ENCODE measurements at places on chromosomes 5 and 9.

- DNase-seq, result no peak
Measured at GRCh38 chr9:20988671-20989315, 42.6 kb downstream of the HACD4 start.

DNA sequence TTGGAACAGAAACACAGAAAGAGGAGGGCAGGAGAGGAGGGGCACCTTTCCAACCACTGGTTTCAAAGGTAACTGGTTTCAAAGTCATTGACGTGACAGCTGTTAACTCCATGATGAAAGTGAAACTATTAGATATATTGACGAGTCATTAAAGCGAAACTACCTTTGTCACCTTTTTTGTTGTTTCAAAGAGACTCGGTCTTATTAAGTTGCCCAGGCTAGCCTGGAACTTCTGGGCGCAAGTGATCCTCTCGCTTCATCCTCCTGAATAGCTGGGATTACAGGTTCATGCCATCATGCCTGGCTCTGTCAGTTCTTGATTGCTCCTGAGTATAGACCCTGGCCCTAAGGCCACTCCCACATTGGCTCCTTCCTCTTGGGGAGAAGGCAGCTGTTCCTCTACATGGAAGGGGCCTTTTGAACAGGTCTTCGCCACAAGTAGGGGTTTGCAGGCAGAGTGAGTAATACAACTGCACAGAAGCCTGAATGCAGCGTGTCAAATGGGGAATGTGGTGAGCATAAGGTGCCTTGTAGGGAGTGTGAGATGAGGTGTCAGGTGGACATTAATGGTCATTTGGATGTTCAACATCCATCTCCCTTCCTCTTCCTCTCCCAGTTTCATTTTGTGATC, 3.4 kb upstream of the F12 start:
- DNase-seq, result no peak

DNA sequence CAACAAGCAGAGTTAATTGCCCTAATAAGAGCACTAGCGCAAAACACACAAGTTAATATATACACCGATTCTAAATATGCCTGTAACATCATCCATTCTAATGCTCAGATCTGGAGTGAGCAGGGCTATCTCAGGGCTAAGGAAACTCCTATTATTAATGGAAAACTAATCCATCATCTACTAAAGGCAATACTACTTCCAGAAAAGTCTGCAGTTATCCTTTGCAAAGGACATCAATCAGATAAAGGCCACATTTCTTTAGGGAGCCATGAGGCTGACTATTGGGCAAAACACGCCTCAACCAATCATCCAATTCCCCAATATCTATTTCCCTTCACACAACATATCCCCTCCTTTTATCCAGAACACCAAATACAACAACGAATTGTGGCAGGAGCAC, 1032.3 kb upstream of the NUDT12 start:
- DNase-seq, result no peak

DNA sequence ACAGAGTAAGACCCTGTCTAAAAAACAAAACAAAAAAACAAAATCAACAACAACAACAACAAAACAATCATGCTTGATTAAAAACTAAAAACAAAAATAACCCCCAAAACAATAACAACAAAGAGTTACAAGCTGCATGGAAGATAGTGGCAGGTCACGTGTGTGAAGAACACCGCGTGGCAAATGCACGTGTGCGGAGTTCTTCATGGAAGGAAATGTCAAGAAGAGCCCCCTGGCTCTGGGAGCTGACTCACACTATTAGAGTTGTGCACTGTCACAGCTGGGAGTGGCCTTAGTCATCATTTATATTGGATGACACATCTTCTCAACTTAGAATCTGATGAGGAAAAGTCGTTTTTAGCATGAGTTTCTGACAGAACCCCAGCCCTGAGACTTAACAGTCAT, 110.5 kb downstream of the JMY start:
- DNase-seq, result no peak

DNA sequence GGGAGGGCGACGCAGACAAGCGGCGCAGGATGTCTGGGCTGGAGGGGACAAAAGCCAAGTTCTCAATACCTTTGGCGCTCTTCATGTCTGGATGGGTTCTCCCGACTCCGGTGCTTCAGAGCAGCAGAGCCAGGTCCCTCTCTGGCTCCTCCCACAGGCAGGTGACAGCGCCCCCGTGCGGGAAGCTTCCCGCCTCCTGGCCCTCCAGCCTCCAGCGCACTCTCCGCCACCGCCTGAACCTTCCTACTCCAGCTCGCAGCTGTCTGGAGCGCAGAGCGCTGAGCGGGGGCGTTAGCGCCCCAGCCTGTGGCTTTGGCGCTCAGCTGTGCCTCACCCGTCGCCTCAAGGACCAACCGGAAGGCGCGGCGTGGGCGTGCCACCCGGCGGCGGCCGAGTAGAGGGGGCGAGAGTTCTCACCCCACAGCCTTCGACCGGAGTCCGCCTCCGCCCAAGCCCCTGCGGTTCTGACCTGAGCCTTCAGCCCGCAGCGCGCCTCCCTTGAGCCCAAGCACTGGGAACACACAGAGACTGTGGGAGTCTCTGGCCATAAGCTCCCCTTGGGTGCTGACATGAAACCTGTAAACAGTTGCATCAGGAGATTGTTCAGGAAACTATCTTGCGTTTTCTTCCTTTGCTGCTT, at the start of gene SLCO4C1:
Gene SLCO4C1 (minus strand): TSS at position 107 of the 640 bp plus-strand sequence. CDS start 22 bp downstream, at position 85.
- DNase-seq, result peak; percentile 84
